ENCODE measurements at places on chromosomes 12 and 14. TPM values are rescaled to one million over a fixed set of nuclear protein-coding genes. Genes with fewer than 3 reads are reported as not detected.

DNA sequence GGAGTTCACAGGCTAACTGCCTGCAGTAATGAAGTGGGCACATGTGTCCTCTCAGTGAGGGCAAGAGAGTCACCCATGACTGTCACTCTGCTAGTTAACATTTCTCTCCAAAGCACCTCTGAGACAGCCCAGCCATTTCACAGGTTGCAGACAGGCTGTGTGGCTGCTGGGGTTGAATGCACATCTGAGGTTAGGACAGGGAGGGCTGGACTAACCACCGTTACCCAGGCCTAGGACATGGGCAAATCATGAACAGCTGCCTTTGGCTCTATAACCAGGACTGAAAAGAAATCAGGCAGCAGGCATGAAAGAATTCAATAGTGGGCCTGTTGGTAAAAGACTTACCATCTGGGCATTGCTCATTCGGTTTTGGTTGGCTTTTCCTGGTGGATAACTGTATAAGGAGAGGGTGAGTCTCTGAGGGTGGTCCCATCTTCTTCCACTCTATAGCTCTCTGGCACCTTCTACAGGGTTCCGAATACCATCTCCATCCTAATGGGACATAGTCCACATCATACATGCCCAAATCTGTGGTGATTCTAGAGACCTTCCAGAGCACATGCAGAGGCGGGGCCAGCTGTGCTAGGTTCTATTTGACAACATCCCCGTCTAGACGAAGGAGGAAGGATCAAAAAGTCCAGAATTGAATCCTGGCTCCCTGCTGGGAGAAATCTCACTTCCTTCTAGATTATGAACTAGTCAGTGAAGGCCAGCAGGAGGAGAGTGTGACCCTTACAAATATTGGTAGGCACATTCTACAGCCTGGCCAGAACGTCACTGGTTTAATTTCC is 10.8 kb downstream of the CRACR2A start:
- DNase-seq, result no peak

DNA sequence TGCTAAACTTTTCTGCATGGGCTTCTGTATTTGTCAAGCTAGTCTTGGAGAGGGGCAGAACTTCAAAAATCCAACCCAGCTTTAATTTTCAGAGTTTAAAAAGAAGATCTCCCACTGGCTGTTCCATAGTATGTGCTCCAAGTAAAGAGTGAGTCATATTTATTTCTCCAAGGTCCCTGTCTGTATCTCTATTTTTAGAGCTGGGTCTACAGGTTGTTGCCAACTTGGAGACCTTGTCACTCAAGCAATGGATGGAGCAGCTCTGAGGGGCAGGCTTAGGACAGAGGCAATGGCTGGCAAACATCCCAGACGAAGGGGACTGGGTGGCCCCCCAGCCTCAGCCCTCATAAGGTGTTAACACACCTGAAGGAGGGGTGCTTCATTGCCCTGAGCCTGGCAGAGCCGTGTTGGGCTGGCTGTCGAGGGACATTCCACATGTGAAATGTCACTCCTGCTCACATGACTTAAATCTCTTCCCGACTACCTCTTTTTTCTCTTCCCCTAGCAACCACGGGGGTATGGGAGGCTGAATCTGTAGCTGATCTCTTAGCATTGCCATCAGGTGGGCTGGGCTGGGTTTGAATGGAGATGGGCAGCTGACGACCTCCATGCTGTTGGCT is 103.1 kb downstream of the SMOC1 start:
- no peak for DNase-seq

DNA sequence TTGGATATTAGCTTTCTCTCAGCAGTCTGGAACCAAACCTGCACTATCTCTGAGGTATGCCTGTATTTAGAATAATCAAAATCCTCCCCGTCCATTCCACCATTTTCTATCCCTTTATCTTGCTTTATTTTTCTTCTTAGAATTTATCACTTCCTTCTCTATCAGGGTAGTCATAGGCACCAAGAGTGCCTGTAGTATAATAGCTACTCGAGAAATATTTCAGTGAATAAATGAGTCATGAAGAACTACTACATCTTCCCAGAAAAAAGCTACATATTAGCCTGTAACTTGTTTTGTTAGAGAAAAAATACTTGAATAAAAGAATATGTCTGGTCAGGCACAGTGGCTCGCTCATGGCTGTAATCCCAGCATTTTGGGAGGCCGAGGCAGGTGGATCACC is 4.3 kb downstream of the SLC2A14 start:
- DNase-seq, result no peak

DNA sequence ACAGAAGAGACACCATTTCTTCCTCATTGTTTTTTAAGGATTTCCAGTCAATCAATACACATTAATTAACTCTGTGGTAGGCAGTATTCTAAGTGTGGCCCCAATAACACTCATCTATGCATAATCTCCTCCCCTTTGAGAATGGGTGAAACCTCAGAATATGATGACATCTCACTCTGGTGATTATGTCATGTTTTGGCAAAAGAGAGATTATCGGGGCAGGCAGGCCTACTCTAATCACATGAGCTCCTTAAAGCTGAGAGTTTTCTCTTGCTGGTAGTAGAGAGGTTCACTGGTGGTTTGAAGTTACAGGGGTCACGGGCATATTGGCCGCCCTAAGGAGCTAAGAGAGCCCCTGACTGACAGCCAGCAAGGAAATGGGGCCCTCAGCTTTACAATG is 7.1 kb upstream of the LGMN start:
- DNase-seq, result no peak

- DNase-seq, result no peak
Observed at GRCh38 chr14:75201087-75201486, 24.7 kb upstream of the TMED10 start.

DNA sequence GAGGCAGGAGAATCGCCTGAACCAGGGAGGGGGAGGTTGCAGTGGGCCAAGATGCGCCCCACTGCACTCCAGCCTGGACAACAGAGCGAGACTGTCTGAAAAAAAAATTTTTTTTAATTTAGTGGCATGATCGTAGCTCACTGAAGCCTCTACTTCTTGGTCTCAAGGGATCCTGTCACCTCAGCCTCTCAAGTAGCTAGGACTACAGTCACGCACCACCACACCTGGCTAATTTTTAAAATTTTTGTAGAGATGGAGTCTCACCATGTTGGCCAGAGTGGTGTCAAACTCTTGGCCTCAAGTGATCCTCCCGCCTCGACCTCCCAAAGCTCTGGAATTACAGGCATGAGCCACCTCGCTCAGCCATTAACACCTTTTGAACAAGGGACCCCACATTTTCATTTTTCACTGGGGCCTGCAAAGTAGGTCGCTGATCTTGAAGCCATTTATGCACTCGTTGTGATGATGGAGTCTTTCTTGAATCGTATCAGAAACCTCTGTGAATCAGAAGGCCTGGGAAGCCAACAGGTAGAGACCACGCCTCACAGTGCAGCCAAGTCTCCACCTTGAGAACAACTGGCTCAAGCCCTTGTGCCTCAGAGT is 5.9 kb downstream of the HCAR1 start:
- DNase-seq, result no peak

DNA sequence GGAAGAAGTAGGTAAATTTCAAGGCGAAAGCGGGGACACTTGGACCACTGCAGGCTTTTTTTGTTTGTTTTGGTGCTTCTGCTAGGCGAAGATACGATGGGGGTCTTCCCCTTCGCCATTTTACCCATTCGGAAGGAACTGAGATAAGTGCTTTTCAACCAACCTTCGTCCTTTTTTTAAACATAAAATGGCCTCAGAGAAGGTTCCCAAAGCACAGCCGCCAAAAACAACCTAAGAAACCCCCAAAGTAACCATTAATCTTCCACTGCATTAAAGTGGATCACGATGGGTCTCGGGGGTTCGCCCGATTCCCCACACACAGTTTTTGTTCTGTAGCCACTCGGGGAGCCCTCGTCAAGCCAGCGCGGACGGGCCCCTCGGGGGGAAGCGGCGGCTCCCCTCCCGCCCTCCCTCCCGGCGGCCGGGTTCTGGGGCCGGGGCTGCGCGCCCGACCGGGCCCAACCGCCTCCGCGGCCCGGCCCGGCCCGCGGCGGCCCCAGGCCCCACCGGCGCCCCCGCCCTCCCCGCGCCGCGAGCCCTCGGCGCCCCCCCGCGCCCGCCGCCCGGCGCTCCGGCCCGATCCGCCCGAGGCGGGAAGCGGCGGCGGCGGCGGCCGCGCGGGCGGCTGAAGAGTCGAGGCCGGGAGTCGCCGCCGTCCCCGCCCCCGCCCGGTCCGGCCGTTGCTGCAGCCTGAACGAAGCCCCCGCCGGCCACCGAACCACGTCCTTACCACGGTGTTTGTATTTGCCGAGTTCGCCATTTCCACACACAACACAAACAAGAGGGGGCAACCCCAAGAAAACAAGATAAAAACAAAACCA is 790 bp downstream of the GTF2A1 start:
- DNase-seq, result peak; percentile 56

DNA sequence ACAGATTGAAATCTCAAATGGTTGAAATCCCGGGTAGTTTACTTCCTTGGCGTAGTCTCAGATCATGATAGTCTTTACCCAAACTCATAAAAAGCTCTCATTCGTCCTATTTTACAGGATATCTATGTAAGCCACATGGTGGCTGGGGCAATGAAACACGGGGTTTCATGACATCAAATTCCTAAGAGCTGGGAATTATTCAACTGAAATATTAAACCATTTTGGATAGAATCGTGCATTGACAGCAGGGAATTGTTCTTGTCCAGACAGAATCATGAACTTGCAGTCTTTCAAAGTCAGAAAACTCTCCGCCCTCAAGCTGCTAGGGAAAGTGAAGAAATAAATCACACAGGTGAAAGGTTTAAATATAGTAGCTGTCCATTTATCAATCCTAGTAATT is 33.2 kb upstream of the PRKAB1 start:
- DNase-seq, result no peak

DNA sequence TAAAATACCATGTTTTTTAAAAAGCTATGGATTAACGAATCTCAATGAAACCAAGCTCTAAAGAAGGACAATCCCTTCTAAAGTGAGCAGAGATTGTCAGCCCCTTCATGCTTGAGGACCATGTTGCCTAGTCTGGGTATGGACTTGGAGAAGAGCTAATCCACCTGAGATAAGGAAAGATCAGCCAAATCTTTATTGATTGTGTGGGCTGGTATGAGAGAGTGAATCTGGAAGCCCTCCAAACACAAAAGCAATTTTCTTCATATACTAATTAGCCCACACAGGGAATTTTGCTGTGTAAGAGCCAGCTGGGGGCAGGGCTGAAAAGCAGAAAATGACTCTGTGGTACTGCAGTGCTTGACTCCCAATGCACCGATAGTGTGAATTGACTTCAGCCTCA is 47.4 kb upstream of the DICER1 start:
- no peak for DNase-seq

GRCh38 chr12:3274664-3275063 is 197.5 kb downstream of the TSPAN9 start:
- DNase-seq, result no peak

DNA sequence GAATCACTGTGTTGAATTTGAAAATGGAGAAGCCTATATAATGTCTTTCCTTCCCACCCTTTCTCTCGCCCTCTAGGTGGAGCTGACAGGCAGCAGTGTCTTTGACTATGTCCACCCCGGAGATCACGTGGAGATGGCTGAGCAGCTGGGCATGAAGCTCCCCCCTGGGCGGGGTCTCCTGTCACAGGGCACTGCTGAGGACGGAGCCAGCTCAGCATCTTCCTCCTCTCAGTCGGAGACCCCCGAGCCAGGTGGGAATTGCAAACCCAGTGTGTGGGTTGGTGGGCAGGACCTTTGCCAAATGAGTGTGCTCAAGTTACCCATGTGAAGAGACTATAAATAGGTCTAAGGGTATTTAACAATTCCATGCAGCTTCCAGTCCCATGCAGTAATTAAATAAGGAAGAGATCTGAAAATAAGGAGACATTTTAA is 274.7 kb downstream of the EGLN3 start:
- peak; percentile 42 for DNase-seq

DNA sequence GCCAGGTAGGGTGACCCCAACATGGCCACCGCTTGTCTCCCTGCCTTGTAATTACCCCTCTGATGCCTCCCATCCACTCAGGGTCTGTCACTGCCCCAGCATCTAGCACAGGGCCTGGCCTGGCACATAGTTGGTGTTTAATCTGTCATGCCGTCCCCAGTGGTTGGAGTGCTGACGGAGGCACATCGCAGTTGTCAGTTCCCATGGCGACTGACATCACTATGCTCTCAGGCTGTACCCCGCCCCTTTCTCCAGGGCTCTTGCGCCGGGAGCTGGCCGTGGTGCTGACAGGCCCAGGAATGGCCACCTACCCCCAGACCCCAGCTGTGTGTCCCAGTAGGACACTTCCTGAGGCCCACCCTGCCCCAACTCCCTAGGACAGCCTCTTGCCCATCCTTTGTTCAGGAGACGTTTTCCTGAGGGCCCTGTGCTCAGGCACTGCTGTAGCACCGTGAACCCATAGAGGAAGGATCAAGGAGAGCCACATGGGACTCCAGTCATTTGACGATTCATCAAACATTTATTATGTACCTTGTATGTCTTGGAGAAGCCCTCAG is 23.0 kb downstream of the FAM222A start:
- peak; percentile 46 for DNase-seq

GRCh38 chr14:67787673-67788072 is 28.7 kb downstream of the ZFYVE26 start:
- DNase-seq, result no peak

DNA sequence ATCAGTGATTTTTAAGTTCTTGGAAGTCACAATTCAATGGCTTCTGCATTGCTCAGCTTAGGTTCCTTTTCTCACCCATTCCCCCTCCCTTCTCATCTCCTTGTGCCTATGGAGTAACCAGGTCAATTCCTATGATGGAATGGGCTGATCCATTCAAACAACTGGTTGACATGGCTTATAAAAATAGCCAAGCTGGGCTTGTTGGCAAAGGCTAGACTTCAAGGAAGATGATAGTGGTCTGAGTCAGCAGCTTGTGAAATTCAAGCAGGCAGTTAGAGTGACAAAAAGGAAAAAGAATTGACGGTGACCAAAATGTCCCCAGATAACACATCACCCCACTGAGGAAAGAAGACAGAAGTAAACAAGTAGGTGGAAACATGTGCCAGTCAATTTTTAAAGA is 119.9 kb upstream of the PCED1B start:
- no peak for DNase-seq

- DNase-seq, result no peak
Observed at GRCh38 chr12:47990351-47991105, 13.7 kb downstream of the COL2A1 start.

Gene GARIN6
- total RNA-seq, result not detected

Gene DCN
- 108 TPM for total RNA-seq

Gene PRIMA1
- 0.30 TPM for total RNA-seq

Gene NTN4
- total RNA-seq, result 20.7 TPM

Gene AQP2
- not detected for total RNA-seq

Gene SIX6
- not detected for total RNA-seq

Gene PTGR2
- total RNA-seq, result 10.9 TPM

Gene PROX2
- not detected for total RNA-seq

Gene A2M
- total RNA-seq, result 915 TPM

Gene ZBTB39
- 3.5 TPM for total RNA-seq

Measured in left lobe of liver (tissue), 2 donors.